ENCODE measurements at places on chromosomes 1 and 21.

DNA sequence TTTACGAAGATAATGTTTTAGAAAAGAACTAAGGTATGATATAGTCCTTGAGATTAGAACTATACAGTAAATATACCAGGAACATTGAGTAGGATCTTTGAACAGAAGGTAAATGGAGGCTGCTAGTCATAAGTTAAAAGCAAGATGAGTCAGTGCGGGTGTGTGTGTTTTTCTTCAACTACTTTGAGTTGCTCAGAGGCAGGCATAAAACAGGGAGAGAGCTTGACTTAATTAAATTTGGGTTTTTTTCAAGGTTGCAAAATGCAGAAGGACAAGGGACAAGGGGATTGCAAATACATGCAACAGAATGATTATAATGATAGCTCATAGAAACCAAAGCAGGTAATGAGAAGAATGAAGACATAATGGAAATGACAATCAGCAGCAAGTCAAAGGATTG lies 815.1 kb downstream of the NCAM2 start:
- no peak for DNase-seq

DNA sequence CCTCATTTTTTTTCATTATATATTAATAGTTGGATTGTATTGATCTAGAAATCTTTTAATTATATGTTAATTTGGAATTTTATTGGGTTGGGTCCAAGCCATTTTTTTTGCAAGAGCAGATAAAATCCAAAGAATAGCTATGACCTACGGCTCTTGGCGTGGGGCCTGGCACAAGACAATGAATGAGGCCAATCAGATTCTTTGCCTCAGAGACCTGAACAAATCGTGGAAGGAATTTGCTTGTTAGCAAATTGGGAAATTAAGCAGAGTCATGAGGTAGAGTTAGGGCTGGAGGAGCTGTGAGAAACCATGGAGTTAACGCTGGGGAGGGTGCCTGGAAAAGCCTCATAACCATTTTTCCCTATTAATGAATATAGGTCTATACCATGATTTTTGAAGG lies 40.1 kb downstream of the CAMSAP2 start:
- no peak for DNase-seq

GRCh38 chr1:71014178-71014579 lies 33.4 kb downstream of the PTGER3 start:
- no peak for DNase-seq

GRCh38 chr1:185742403-185742802 lies 8.2 kb downstream of the HMCN1 start:
- DNase-seq = no peak

DNA sequence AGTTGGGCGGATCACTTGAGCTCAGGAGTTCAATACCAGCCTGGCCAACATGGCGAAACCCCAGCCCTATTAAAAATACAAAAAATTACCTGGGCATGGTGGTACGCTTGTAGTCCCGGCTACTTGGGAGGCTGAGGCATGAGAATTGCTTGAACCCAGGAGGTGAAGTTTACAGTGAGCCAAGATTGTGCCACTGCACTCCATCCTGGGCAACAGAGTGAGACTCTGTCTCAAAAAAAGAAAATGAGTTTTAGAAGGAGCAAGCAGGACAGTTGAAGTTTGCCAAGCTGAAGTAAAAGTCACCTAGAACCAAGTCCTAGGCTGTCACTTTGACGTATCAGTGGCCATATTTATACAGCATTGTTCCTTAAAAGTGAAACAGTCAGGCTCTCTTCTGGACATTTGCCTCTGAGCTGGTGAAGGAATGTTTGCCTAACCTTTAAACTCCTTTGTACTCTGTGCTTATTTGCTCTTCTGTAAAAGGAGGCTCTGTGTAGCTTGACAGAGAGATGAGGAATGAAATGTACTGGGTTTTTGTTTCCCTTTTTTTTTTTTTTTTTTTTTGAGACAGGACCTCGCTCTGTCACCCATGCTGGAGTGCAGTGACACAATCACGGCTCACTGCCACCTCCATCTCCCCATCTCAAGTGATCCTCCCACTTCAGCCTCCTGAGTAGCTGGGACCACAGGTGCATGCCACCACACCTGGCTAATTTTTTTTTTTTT lies 2.8 kb downstream of the RAB4A start:
- no peak for DNase-seq

DNA sequence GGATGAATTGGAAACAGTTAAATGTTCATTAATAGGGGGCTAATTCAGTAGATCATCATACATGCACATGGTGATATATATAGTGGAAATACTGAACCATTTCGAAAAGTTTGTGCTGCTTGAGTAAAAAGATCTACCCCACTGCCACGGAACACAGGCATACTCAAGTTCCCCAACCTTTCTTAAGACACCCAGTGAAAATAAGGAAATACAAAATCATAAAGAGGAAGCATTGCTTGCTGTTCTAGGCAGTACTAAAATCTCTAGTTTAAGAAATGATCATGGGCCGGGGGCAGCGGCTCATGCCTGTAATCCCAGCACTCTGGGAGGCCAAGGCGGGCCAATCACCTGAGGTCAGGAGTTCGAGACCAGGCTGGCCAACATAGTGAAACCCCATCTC lies 37.6 kb upstream of the KIRREL1 start:
- DNase-seq = no peak

- no peak for DNase-seq
Measured at GRCh38 chr1:54338464-54338863, 67.7 kb downstream of the SSBP3 start.

DNA sequence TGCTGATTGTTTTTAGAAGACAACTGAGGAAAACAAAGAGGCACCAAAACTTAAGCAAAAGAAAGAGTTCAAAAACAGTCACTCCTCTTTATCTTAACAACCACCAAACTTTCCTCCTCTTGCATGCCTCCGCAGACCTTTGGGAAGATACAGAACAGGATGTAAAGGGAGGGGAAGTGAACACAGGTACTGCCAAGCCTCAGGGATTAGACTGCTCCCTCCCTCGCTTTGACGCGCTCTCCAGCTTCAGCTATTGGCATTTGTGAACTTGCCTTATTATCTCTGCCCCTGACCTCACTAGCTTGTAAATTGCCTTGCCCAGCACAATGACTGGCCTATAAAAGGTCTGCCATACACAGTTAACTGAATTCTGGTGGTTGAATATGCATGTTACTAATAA lies 4.8 kb upstream of the SRP9 start:
- no peak for DNase-seq

GRCh38 chr1:119083479-119083878 lies 57.0 kb downstream of the WARS2 start:
- no peak for DNase-seq

- DNase-seq = no peak
Measured at GRCh38 chr1:170959385-170959784, 24.1 kb downstream of the MROH9 start.

GRCh38 chr1:119655154-119655553 lies 7.1 kb upstream of the ZNF697 start:
- DNase-seq = no peak

GRCh38 chr1:174800216-174800851 lies 199.4 kb upstream of the CACYBP start:
- no peak for DNase-seq

- DNase-seq = no peak
Measured at GRCh38 chr1:113868387-113869083, 3.0 kb downstream of the PTPN22 start.

- DNase-seq = no peak
Measured at GRCh38 chr1:229339086-229339485, 3.8 kb downstream of the CCSAP start.

DNA sequence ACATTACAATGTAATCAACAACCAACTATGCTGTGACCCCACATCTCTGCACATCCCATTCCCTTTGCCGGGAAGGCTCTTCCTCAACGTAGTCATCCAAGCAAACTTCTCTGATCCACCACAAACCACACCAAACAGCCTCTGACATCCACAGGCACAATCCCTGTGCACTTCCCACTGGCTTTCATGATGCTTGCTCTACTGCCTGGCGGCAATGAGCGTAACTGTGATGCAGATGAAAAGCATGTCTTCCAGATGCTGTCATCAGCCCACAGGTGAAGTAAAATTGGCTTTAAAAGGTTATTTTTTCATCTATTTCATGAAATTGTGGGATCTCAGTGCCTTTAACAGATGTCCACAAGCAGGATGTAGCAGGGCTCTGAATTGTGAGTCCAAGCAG lies 635.2 kb downstream of the SMYD3 start:
- DNase-seq = no peak

DNA sequence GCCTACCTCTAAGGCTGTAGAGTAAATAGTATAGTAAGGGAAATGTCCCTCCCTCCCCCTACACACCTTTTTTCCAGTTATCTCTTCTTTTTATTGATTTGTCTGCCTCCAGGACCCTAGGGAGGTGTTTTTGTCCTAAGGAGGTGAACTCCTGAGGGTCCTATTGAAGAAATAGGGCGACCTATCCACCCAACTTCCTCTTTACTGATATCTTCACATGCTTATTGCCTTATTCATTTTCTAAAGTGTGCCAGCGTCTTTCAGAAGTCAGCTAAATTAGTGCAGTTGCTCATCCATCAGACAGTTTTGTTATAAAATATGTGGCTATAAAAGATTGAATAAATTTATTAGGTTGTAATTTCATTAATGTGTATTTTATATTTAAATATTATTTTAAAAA lies 5.9 kb downstream of the BACH1 start:
- no peak for DNase-seq

GRCh38 chr1:17892851-17893250 lies 137.7 kb downstream of the ACTL8 start:
- no peak for DNase-seq

DNA sequence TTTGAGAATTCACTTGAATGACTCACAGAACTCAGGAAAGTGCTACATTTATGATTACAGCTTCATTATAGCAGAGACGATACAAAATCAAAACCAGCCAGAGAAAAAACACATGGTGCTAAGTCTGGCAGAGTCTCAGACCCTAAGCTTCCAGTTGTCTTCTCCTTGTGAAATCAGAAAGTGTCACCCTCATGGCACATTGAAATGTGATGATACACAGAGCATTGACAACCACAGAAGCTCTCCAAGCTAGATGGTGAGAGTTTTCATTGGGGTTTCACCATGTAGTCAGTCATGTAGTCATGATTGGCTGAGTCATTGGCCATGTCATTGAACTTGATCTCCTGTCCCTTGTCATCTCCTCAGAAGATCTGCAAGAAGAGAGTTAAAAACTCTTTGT lies 526.6 kb downstream of the MRPL39 start:
- no peak for DNase-seq

GRCh38 chr1:241229216-241229615 lies 127.8 kb downstream of the RGS7 start:
- DNase-seq = no peak

DNA sequence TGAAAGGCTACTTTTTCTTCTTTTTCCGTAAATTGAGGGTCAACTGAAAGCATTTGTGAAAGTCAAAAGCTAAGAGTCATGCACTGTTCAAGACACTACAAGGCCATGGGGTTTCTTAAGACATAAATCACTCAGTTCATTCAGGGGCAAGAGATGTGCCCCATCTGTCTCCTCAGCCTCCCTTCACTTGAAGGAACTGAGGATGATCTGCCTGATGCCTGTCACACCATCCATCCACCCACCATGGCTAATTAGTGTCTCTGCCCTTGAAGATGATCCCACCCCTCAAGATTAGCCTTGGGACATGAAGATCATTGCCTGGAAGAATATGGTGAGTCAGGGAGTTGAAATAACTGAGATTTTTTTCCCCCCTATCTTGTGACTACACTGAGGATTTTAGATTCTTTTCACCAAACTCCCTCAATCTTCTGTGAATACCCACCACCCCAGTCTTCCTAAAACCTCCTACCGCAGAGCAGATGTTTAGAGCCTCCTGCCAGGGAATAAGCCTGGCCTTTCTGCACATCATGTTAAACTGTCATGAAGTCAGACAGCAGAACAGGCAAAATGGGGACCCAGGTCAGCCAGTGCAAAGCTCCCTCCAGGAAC lies 88.6 kb upstream of the LMO4 start:
- DNase-seq = no peak

- DNase-seq = no peak
Measured at GRCh38 chr1:203172184-203173010, 3.2 kb downstream of the MYBPH start.

DNA sequence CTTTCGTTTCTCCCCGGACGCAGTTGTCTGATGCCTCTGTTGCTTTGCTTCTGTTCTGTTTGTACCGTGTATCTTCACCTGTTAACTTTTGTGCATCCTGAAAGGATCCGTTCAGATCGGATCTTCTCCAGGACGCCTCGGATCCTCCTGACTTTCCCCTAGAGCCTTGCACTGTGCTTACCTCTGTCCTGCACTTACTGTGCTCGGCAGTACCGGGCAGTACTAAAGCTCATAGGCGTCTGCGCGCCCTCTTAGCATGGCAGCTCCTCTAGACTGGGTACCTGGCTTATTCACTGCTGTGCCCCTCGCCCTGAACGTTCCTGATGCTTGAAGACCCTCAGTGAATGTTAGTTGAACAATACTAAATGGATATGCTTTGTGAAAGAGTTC lies 934 bp downstream of the SCP2 start:
- DNase-seq = no peak

- DNase-seq = no peak
Measured at GRCh38 chr1:244139655-244140054, 88.6 kb downstream of the ZBTB18 start.

DNA sequence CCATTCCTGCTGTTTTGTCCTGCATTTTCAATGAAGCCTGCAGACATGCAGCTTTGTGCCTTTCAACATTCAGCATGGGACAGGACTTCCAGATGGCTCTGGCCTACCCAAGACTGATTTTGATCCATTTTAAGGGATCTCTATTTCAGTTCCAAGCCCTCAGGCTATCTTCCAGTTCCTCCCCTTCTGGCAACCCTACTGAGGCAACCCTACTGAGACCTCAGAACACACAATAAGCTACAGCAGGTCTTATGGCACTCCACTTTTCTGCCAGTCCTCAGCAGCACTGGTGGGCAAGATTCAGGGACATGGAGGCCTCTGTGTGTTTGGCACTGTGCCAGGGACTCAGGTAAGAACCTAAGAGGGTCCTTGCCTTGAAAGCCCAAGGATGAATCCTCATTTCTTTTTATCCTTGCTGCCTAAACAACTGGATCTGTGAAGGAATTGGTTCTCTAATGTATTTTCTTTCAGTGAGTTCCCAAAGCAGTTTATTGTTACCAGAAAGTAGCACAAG lies 50.7 kb downstream of the MAB21L3 start:
- no peak for DNase-seq

DNA sequence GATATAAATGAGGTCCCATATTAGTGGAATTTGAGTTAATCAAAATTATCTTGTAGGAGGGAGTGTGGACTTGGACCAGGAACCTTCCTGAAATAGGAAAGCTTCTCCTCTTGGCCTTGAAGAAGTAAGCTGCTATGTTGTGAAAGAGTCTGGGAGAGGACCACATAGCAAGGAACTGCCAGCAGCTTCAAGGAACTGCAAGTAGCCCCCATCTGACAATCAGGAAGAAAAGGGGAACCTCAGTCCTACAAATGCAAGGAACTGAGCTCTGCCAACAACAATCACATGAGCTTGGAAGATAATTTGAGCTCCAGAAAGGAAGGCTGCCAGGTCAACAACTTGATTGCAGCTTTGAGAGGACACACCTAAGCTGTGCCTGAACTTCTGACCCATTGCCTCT lies 8.2 kb upstream of the PRMT6 start:
- no peak for DNase-seq

- no peak for DNase-seq
Measured at GRCh38 chr1:56397811-56398231, 181.5 kb downstream of the PLPP3 start.

All from stimulated activated CD8-positive, alpha-beta memory T cell treated with anti-CD3 and anti-CD28 coated beads, Interleukin-12 subunit alpha, Interleukin-12 subunit beta, amount 100 ng/mL, for 4 hours (primary cell).